Tracheal epithelial cell (primary cell): ENCODE measurements at places on chromosomes 6 and 20. TPM values are rescaled to one million over a fixed set of nuclear protein-coding genes. Genes with fewer than 3 reads are reported as not detected.

Gene ROMO1
- 149 and 260 TPM in 2 replicates for total RNA-seq

Gene OARD1
- 8.2 and 16.2 TPM in 2 replicates for total RNA-seq

Gene KIFC1
- 0.85 and 5.3 TPM in 2 replicates for total RNA-seq

Gene LST1
- not detected in 2 replicates for total RNA-seq

Gene OR12D3
- total RNA-seq = not detected in 2 replicates

Gene DEFB124
- total RNA-seq = not detected in 2 replicates

Gene MICB
- 4.7 and 9.9 TPM in 2 replicates for total RNA-seq

Gene TRIM40
- not detected in 2 replicates for total RNA-seq

Gene ESF1
- total RNA-seq = 11.1 and 12.1 TPM in 2 replicates

Gene SIGLEC1
- total RNA-seq = not detected in 2 replicates
